HEK293T (cell line): ENCODE measurements at places on chromosomes 5 and 9.
A peak's percentile ranks its signal among the peaks of the same experiment; 100 is the strongest.

- DNase-seq: no peak
Observed at GRCh38 chr5:157563929-157564716, 11.5 kb downstream of the ADAM19 start.

DNA sequence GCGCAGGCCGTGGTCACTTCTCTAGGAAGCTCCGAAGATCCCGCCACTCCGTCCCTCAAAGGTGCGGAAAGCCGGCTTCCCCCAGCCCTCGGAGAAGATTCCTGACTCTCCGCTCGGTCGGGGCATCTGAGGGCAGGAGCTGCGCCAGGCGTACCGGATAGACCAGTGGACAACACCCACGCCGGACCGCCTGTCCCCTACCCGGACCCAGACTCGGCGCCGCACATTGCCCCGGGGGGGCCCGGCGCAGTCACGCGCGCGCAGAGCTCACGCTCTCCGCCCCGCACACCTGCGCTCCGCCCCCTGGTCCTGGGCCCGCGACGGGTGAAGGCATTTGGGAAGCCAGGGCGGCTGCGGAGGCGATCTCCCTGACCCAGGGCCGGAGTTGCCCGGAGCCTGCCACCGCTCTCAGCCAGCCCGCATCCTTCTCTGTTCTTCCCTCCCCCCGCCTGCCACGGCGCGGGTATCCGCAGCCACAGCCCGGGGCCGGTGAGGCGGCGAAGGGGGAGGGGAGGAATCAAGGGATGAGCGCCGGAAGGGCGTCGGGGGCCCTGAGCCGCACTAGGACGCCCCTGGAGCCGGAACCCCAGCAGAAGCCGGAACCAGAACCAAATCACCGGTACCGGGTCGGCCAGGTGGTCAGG lies 448 bp downstream of the RELL2 start:
- peak; percentile 42 for DNase-seq

DNA sequence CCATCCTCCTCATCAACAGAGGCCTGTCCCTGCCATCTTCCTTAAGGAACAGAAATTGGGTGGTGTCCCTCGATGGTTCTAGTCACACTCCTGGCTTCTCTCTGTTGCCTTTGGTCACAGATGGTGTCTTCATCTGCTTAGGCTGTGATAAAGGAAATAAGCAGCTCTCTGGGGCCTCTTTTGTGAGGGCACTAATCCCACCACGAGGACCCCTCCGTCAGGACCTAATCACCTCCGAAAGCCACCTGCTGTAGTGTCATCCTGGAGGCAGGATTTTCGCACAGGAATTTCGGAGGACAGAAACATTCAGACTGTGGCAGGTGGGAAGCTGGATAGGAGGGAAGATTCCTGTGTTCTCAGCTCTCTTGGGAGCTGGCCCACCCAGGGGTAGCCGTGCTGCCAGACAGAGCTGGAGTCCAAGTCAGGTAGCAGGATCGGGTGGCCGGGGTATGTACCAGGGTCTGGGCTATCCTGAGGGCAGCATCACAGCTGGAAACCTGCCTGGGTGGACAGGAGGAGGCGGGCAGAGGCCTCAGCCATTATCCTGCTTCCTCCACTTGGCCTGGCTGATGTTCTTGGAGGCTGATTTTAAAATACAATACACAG lies 59.5 kb downstream of the ANKRD33B start:
- no peak for DNase-seq

GRCh38 chr9:110599468-110599867 lies 19.9 kb upstream of the SVEP1 start:
- no peak for DNase-seq

- DNase-seq: peak; percentile 58
Observed at GRCh38 chr9:76459694-76460635, 983 bp downstream of the GCNT1 start.

DNA sequence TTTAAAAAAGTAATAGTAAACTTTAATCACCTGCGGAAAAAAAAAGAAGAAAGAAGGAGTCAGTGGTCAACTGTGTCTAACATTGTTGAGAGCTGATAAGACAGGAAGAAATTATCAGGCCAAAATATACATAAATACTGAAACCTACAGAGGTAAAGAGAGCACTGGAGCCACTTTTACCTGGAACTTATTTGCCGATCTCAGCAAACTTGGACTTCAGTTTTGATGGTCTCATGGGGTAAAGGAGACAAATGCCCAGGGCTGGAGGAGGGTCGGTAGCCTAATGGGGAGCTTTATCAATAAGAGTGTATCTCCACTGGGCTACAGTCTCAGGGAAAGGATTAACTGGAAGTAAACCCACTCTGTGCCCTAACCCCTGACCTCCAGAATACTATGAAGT lies 26.6 kb upstream of the ARHGEF28 start:
- no peak for DNase-seq

- DNase-seq: no peak
Observed at GRCh38 chr9:98917746-98918487, 25.8 kb upstream of the COL15A1 start.

DNA sequence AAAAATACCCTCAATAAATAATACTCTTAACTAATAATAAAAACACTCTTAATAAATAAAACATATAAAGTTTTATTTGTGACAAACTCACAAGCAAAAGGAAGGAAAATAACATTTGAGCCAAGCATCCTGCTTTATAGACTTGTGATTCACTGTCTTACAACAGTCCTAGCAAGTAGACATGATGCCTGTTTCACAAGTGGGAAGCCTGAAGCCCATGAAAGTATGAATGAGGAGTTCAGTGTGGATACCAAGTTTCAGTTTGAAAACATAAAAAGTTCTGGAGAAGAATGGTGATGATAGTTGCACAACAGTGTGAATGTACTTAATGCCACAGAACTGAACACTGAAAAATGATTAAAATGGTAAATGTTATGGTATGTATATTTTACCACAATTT lies 10.9 kb downstream of the HABP4 start:
- DNase-seq: no peak

DNA sequence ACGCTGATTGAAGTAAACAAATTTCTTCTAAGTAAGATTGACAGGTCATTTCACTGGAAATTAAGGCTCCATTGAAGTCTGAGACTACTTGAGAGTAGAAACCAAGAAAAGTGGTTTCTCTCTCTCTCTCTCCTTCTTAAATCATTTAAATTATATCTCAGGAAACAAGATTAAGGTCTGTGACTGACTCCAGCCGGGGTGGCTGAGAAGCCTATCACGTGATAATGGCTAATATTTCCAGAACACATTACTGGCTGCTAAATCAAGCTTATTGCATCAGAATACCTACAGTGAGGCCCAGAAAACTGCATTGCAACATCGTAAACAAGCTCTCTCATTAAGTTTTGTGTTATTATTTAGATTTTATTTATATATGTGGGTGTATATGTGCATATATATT lies 88.4 kb downstream of the PTCD2 start:
- no peak for DNase-seq

GRCh38 chr9:114077162-114077837 lies 800 bp downstream of the AMBP start:
- no peak for DNase-seq

GRCh38 chr9:100221538-100221937 lies 122.5 kb downstream of the INVS start:
- DNase-seq: no peak

GRCh38 chr9:7676609-7677156 lies 122.9 kb downstream of the DMAC1 start:
- no peak for DNase-seq
